ENCODE measurements at places on chromosomes 5 and 9. TPM values are rescaled to one million over a fixed set of nuclear protein-coding genes. Genes with fewer than 3 reads are reported as not detected.
A peak's percentile ranks its signal among the peaks of the same experiment; 100 is the strongest.

GRCh38 chr9:109320331-109320741 lies 523 bp downstream of the EPB41L4B start:
- no peak for DNase-seq
- H3K4me1 ChIP-seq = peaks cover 43% of the 10 kb centered on the region
- no peak overlapping the region for H3K27ac ChIP-seq
- H3K27me3 ChIP-seq = no peaks in the 10 kb centered on the region
- peak overlapping the region; percentile 84 for H3K4me3 ChIP-seq
- peaks cover 5% of the 10 kb centered on the region for H3K36me3 ChIP-seq

HRH2 gene
- total RNA-seq = not detected

- DNase-seq = no peak
- H3K27ac ChIP-seq = no peak overlapping the region
- H3K27me3 ChIP-seq = no peaks in the 10 kb centered on the region
- no peaks in the 10 kb centered on the region for H3K36me3 ChIP-seq
- peaks cover 6% of the 10 kb centered on the region for H3K4me1 ChIP-seq
Measured at GRCh38 chr5:100772006-100772405, 131.1 kb downstream of the ST8SIA4 start.

CCNJL gene
- 3.6 TPM for total RNA-seq

MRPL50 gene
- total RNA-seq = 15.4 TPM

DNA sequence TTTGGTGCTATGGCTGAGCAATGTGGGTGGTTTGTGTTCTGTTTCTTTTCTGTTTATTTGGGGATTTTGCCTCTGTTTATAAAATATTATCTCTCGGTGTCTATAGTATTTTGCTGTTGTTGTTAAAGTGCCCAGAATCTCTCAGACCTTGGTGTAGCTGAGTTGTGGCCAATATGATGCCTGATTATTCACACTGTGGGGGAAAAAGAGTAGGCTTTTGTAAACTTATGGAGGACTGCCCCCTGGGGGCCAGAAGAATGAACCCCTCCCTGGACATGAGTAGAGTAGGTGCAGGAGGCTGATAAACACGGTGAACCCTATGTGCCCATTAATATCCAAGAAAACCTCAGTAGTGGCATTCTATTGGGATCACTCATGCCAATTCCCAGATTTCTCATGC lies 49.0 kb upstream of the DPYSL3 start:
- peaks cover 4% of the 10 kb centered on the region for H3K36me3 ChIP-seq
- peaks cover 5% of the 10 kb centered on the region for H3K4me1 ChIP-seq
- H3K27ac ChIP-seq = no peak overlapping the region
- DNase-seq = peak; percentile 74
- H3K4me3 ChIP-seq = no peak overlapping the region

LYSMD3 gene
- total RNA-seq = 27.4 TPM

- peaks cover 33% of the 10 kb centered on the region for H3K27me3 ChIP-seq
- H3K4me1 ChIP-seq = no peaks in the 10 kb centered on the region
- H3K27ac ChIP-seq = no peak overlapping the region
- DNase-seq = no peak
Measured at GRCh38 chr9:120191141-120191540, 388.8 kb downstream of the CDK5RAP2 start.

KCNV2 gene
- not detected for total RNA-seq

NPDC1 gene
- total RNA-seq = 171 TPM

All from MCF 10A (cell line).